ENCODE measurements at places on chromosomes 5 and 9. TPM values are rescaled to one million over a fixed set of nuclear protein-coding genes. Genes with fewer than 3 reads are reported as not detected.

Gene RNF208
- total RNA-seq, result not detected

Gene LCN1
- total RNA-seq, result not detected

Gene SKP2
- total RNA-seq, result 10.2 TPM

Gene TSSK1B
- total RNA-seq, result 0.12 TPM

Gene TMEM171
- total RNA-seq, result 5.1 TPM

Gene SLC27A6
- not detected for total RNA-seq

Gene POLR3G
- total RNA-seq, result 2.8 TPM

Gene SLC6A18
- not detected for total RNA-seq

Gene ADRA1B
- total RNA-seq, result not detected

Gene SLC1A3
- 33.9 TPM for total RNA-seq

Gene DOCK2
- 0.75 TPM for total RNA-seq

Gene NUTM2G
- total RNA-seq, result not detected

Gene AK6
- 34.5 TPM for total RNA-seq

Gene FYB1
- total RNA-seq, result not detected

Gene PGM5
- total RNA-seq, result 44.2 TPM

Gene PCDHGB7
- total RNA-seq, result 6.7 TPM

Gene FAM240B
- not detected for total RNA-seq

Gene NFX1
- 25.4 TPM for total RNA-seq

Gene PCDHA4
- total RNA-seq, result 0.23 TPM

Gene NMUR2
- total RNA-seq, result not detected

Gene FCN2
- total RNA-seq, result not detected

Gene SVEP1
- 9.8 TPM for total RNA-seq

Gene TMEFF1
- 5.0 TPM for total RNA-seq

Gene BAAT
- not detected for total RNA-seq

All from smooth muscle cell of the coronary artery (primary cell).